ENCODE measurements at places on chromosomes 6 and 20. TPM values are rescaled to one million over a fixed set of nuclear protein-coding genes. Genes with fewer than 3 reads are reported as not detected.

Gene C6orf163
- total RNA-seq = 2.5 TPM

Gene FOXF2
- total RNA-seq = not detected

DNA sequence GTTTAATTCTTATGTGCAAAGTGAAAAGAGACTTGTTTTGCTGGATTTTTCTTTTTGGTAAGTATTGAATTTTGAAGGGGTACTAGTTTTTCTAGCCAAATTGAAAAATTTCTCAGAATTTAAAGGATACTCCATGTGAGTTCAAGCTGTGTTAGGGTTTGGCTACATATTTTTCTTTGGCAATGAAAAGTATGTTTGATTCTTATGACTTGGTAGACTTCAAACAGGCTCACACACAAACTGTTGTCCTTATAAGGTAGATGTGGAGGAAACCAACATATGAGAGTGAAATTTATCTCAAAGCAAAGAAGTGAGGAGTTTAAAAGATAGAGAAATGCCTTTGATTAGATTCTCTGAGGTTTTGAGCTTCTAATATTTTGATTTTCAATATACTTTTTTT, 356.7 kb downstream of the BCKDHB start:
- no peak for DNase-seq

DNA sequence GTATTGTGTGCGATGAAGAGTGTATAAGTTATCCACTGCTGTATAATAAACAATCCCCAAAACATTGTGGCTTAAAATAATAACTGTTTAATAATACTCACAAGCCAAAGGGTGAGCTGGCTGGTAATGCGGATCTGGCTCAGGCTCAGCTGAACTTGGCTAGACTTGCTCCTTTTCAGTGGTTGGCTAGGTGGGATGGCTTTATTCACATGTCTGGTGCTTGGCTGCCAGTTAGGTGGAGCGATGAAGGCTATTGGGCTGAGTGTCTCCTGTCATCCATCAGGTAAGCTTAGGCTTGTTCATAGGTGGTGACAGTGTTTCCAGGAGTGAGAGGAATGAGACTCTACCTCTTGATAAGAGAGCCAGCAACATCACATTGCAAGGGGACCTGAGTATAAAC, 135.0 kb upstream of the ASCC3 start:
- DNase-seq = no peak

GRCh38 chr6:70952608-70953165, 4.2 kb downstream of the B3GAT2 start:
- DNase-seq = no peak

Gene ZBTB22
- 11.5 TPM for total RNA-seq

Gene PLA2G7
- 3.0 TPM for total RNA-seq

Gene WFDC10B
- total RNA-seq = not detected

GRCh38 chr6:56843476-56844349, 111.2 kb upstream of the BEND6 start:
- DNase-seq = peak; percentile 81

Gene CDSN
- total RNA-seq = 1.2 TPM
